ENCODE measurements at places on chromosomes 1 and 21. TPM values are rescaled to one million over a fixed set of nuclear protein-coding genes. Genes with fewer than 3 reads are reported as not detected.

DNA sequence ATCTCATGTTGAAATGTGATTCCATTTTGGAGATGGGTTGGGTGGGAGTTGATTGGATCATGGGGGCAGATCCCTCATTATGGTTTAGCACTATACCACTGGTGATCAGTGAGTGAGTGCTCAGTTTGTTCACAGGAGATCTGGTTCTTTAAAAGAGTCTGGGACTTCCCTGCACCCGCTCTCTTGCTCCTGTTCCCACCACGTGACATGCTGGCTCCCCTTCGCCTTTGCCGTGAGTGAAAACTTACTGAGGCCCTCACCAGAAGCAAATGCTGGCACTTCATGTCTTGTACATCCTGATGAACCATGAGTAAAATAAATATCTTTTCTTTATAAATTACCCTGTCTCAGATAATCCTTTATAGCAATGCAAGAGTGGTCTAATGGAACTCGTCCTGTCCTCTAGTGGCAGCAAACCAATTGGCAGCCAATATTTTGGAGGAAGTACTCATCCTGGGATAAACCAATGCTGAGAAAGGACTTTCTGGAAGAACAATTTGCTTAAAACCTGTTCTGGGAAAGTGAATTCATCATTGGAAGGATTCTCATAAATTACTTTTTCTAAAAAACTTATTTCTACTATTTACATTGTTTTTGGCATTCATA is 27.8 kb upstream of the CYP4A11 start:
- no peak for DNase-seq

C8B gene
- total RNA-seq, result not detected

GRCh38 chr1:152029144-152029928 is 7.5 kb downstream of the S100A11 start:
- no peak for DNase-seq

GRCh38 chr21:35467566-35467965 is 418.5 kb upstream of the RUNX1 start:
- DNase-seq, result no peak

GRCh38 chr1:28240024-28240423 is 4.1 kb downstream of the ATP5IF1 start:
- DNase-seq, result no peak

- no peak for DNase-seq
Observed at GRCh38 chr1:26579681-26580111, 50.1 kb downstream of the RPS6KA1 start.

DNA sequence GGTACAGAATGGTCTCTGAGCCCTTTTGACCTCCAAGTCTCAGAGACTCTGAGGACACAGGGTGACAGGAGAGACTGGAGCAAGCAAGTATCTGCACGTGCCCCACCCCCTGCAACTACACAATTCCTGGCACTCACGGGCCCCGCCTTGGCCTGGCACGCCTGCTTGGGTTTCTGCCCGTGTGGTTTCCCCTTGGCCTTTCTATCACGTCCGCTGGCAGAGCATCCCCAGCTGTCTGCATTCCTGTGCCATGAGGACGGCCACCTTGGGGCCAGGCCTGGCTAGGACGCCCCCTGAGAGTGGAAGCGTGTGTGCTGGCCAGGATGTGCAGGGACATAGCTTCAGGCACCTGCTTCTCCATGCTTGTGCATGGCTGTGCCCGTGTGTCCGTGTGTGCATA is 14.3 kb upstream of the EDN2 start:
- DNase-seq, result no peak

DNA sequence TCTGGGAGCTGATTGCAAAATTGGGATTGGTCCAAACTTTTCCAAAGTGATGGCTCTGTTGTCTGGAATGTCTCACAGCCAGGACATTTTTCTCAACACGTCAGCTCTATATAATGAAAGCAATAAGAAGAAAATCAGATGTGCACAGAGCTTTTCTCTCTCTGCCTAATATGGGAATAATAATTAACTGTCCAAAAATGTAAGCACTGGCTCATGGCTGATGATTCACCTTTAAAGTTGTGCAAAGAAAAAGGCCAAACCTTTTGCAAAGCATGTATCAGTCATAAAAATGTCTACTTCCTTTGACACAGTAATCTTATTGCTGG is 30.4 kb downstream of the ZNF281 start:
- no peak for DNase-seq

Data from thymus (tissue), 14 donors.